ENCODE measurements at places on chromosomes 3 and 15.

DNA sequence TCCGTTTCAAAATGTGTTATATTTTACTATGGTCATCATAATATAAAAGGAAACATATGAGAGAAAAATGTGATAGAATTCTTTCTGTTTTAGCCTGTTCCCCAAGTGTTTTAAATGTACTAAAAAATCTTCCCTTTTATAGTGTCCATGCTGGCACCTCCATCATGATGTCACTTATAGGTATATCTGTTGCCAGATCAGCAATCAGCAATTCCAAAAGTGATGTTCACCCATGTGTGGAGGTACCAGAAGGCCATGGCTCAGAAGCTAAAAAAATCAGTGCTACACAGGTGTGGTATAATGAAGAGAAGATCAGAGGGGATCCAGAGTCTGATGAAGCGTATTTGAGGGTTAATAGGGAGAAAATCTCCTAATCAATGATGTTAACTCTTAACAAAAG, 1.1 kb upstream of the GPR15 start:
- no peak for DNase-seq

DNA sequence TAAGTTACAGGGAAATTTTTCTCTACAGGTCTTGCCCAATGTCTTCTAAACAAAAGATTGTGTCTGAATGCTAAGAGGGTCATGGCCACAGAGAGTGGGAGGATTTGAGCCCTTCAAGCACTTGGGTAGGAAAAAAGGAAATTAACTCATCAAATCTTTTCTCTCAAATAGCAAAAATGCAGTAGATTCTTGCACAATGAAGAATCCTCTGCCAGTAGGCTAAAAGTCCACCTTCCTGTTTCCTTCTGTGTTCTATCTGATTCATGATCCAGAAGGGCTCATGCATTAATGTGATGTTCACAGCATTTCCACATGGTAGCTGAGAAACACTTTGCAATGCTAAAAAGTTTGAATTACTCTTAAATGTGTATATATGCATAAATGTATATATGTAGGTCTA, 177.1 kb downstream of the CD47 start:
- no peak for DNase-seq

DNA sequence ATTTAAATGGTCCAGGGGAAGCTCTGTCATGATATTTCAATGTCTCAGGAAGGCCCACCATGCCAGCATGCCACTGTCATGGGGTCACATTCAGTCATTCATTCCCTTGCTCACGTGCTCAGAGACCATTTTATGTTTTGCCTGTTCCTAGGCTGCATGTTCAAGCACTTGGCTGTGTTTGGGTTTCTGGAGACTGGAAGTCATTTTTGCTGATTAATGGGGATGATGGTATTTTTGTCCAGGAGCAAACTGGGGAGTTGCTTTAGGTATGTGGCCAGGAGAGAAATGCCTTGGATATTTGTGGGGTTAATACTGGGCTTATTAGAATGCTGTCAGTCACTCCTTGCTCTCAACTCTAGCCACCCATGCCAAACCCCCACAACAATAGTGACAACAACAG, 303.5 kb downstream of the PTPRG start:
- DNase-seq, result no peak

GRCh38 chr3:182795389-182795782, 2.1 kb downstream of the ATP11B start:
- peak; percentile 13 for DNase-seq

GRCh38 chr3:158110658-158111018, 749 bp downstream of the RSRC1 start:
- no peak for DNase-seq

DNA sequence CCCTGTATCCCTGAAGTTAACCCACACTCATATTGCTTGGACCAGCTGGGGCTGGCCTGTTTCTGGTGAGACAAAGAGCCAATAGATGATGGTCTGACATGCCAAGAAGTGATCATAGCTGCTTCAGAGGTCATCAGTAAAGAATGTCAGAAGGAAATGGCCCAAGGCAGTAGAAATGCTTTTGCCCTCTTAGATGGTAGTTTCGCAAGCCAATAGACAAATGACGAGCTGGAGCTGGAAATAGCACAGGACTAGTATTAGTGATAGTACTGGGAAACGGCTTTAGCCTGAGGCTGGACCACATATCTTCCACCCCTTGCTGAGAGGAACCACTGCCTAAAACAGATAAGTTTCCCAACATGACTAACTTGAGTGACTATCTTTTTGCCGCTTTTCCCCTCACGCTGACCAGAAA, 176.1 kb upstream of the THBS1 start:
- no peak for DNase-seq

DNA sequence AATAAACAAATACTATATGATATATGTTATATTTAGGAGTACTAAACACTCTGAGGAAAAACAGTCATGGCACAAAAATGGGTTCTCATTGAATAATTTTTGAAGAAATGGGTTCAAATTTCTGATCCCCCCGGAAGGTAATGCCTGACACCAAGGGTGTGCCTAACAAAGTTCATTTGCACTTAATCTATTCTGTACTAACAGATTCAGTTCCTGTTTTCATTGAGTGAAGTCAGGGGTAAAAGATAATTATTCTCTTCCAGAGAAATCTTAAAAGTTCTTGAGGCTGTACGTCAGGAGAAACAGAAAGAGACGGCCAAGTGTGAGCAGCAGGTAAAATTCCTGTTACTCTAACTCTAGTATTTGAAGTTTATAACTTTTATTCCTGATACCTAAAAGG, 34.5 kb upstream of the TMEM42 start:
- DNase-seq, result no peak

GRCh38 chr3:112321867-112322652, 10.9 kb upstream of the CD200 start:
- no peak for DNase-seq

DNA sequence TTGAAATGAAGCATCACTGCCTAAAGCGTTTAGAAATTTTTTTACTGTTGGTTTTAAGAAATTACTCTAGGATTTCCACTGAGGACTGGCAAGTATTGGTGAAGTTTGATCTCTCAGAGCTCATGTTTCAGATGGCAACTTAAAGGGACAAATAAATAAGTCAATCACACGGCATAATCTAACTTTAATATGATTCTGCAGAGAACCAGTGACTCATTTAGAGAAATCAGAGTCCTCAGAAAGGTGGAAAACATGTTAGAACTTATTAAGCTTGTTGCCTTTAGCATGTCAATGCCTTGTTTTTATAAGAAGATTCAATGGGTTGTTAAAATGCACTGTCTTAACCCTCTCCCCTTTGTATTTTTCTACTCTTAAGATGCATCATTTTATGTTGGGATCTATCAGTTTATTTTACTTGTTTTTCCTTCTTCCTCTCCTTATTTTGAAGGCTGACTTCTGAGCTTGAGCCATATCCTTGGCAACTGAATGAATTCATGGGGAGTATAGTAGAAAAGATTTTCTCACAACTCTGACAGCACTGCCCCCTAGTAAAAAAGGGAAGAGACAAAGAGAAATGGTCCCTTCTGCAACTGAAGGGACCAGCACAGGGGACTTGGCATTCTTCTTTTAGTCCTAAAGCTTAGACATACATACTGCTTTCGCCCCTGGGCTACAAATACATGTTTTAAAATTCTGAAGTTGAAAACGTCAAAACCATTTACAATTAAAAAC, 431.2 kb downstream of the LPP start:
- DNase-seq, result no peak

Measured in stimulated activated CD8-positive, alpha-beta memory T cell treated with anti-CD3 and anti-CD28 coated beads, Interleukin-7, amount 100 ng/mL, for 4 hours (primary cell).